Breast epithelium (tissue), 4 donors: ENCODE measurements at places on chromosomes 2 and 18. TPM values are rescaled to one million over a fixed set of nuclear protein-coding genes. Genes with fewer than 3 reads are reported as not detected.
A peak's percentile ranks its signal among the peaks of the same experiment; 100 is the strongest.

HOXD3 gene
- total RNA-seq: 4.8 TPM

REG3A gene
- total RNA-seq: not detected

CELF4 gene
- not detected for total RNA-seq

ZSWIM2 gene
- total RNA-seq: 0.32 TPM

GRCh38 chr2:172972005-172972619 is 103.5 kb upstream of the MAP3K20 start:
- no peaks in the 10 kb centered on the region for H3K4me1 ChIP-seq
- H3K4me3 ChIP-seq: no peak overlapping the region
- H3K36me3 ChIP-seq: no peaks in the 10 kb centered on the region

- H3K27me3 ChIP-seq: no peaks in the 10 kb centered on the region
- no peak for DNase-seq
- H3K4me3 ChIP-seq: no peak overlapping the region
Observed at GRCh38 chr2:227819398-227819697, 5.7 kb downstream of the CCL20 start.

GRCh38 chr2:128783896-128784295 is 465.2 kb upstream of the HS6ST1 start:
- DNase-seq: no peak
- no peaks in the 10 kb centered on the region for H3K4me1 ChIP-seq
- no peaks in the 10 kb centered on the region for H3K36me3 ChIP-seq

- no peaks in the 10 kb centered on the region for H3K27me3 ChIP-seq
- H3K36me3 ChIP-seq: no peaks in the 10 kb centered on the region
- no peak overlapping the region for H3K27ac ChIP-seq
- H3K4me3 ChIP-seq: no peak overlapping the region
- no peak for DNase-seq
Observed at GRCh38 chr2:232103140-232103737, 141.7 kb downstream of the DIS3L2 start.

- H3K4me1 ChIP-seq: no peaks in the 10 kb centered on the region
- DNase-seq: no peak
- no peak overlapping the region for H3K27ac ChIP-seq
- H3K4me3 ChIP-seq: no peak overlapping the region
- H3K27me3 ChIP-seq: no peaks in the 10 kb centered on the region
Observed at GRCh38 chr2:17191223-17191622, 327.0 kb downstream of the RAD51AP2 start.

DNA sequence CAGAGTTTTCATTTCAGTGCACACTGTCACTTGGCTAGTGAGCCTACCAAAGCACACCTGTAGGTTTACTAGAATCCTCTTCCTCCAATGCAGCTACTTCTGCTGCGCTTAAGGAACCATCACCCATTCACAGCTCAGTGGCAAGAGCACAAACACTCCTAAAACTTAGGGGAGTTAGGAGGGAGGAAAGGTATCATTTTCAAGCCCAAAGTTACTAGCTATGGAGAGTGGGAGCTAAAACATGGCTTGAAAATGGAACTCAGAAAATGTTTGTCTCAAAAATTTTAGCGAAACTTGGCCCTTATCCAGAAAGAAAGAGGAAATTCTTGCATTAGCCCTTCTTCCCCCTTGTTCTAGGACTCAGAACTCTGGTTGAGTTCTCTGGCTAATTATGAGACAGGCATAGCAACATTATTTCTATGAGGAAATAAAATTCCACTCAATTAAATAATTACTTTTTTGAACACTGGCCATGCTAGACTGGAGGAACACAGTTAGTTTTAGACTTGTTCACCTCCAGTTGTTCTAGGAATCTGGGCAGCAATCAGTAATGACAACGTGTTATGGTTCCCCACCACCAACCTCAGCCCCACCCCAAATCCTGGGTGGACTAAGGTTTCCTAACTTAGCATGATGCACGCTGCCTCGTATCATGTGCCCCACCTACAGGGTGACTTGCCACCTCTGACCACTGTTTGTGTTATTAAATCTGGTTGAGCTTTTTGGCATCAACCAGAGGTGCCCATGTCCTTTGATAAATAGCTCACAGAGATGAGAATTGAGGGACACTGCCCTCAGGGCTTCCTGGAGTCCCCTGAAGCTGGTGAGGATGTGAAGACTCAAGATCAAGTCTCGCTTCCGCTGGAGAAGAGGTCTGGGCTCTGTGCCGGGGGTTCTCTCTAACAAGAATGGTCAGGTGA is 32.8 kb downstream of the LPIN2 start:
- no peaks in the 10 kb centered on the region for H3K36me3 ChIP-seq
- DNase-seq: no peak
- peaks cover 5% of the 10 kb centered on the region for H3K4me1 ChIP-seq
- H3K4me3 ChIP-seq: no peak overlapping the region

DNA sequence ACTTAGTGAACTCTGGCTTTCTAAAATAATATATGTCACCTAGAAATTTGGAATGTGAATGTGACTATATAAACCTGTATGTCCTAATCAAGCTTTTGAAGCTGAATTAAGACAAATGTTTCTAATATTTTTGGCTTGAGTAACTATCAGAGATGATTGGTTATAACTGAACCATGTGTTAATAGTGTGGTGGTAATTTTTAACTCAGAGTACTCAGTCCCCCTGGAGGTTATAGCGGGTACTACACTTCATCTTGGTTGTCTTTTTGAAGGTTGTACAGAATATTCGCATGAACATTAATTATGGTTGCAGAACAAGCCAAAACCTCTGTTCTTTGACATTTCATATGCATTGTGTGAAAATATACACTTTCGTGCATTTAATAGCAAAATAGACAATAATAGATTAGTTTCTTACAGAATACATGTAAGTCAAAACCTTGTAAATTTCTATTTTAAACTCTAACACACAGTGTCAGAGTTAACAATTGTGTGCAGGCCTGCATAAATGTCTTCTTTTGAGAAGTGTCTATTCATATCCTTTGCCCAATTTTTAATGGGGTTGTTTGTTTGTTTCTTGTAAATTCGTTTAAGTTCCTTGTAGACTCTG is 86.0 kb downstream of the OSBPL6 start:
- no peaks in the 10 kb centered on the region for H3K4me1 ChIP-seq
- no peaks in the 10 kb centered on the region for H3K27me3 ChIP-seq
- H3K36me3 ChIP-seq: no peaks in the 10 kb centered on the region
- H3K4me3 ChIP-seq: no peak overlapping the region
- no peak overlapping the region for H3K27ac ChIP-seq

DNA sequence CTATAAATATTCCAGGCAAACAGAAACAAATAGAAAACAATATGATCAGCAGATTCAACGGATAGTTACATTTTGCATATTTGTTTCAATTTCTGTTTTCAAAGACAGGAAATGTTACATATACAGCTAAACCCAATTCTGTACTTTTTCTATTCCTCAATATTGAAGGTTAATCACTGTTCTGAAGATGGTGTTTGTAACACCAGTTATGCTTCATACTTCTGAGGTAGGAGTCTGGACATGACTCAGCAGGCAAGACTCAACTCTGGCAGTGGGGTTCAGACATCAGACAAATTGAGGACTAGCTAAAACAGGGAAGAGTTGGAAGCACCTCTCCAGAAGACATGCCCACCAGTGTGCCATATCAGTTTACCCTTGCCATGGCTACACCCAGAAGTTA is 16.6 kb downstream of the SERPINB13 start:
- no peaks in the 10 kb centered on the region for H3K27me3 ChIP-seq
- no peaks in the 10 kb centered on the region for H3K36me3 ChIP-seq

DNA sequence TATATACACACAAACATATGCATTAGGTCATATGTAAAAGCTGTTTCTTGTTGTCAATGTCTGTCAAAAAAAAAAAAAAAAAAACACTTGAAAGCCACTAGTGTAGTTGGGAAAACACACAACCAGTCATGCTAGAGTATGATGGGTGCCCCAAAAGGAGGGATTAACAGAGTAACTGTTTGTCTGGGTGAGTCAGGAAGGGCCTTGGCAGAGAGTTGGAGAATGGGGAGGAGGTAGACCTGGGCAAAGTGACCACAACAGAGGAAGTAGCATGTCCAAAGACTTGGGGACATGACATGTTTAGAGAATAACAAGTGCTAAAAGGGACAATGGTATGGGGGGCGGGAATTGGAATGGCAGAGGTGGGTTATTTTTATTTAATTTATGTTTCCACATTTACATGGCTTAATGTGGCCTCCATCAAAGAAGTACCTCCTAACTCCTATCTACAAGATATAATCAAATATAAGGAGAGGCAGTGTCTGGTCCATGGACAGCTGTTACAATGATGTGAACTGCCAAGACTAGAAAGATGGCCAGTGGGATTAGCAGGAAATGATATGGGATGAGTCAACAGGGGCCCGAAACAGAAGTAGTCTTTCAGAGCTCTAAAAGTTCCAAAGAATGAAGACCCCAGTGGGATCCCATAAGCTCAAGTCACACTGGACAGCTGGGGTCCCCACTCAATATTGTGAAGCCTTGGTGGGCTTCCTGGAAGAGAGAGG is 99.9 kb upstream of the ZFP36L2 start:
- no peaks in the 10 kb centered on the region for H3K4me1 ChIP-seq
- H3K27ac ChIP-seq: peak overlapping the region; percentile 59
- H3K27me3 ChIP-seq: no peaks in the 10 kb centered on the region
- DNase-seq: no peak
- no peaks in the 10 kb centered on the region for H3K36me3 ChIP-seq

DNA sequence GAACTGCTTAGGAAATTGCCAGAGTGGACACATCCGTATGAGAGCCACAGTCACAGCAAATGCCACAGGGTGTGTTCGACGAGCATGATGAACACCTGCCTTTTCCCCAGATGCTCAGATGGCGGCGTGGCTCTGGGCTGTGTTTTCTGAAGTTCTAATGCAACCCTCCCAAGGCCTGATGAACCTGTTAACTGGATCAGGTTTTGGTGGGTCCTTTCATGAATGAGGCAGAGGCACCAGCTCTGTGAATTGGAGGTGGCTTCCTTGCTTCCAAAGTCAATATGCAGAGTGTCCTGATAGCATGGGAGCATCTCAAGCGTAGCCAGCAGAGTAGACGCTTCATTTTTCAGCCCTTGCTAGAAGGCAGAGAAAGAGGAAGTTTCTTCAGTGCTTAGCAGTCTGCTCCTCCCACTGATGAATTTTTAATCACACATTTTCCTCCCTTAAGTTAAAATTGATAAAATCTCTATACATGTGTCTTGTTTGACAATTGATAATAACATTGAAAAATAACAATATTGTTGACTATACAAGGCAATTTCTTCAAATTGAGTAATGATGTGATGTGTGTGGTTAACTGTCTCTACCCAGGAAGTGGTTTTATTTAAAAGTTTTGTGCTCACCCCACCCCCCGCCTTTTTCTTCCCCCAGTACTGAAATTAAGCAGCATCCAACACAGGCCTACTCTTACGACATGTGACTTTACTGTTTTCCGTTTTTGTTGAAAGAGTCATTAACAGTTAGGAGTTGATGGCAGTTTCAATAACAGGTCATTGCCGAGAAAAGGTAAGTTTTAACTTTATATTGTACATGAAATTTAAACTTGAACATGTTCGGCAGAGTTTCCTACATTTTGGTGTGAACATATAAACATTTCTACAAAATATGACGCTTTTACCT is at the start of gene ARHGAP15:
Gene ARHGAP15, plus strand, starts transcription at position 739 of the 900 bp plus-strand sequence.
- DNase-seq: no peak
- H3K27ac ChIP-seq: no peak within 1 kb of the TSS
- H3K36me3 ChIP-seq: no peaks in the 10 kb centered on the region
- H3K27me3 ChIP-seq: no peaks in the 10 kb centered on the region
- H3K4me3 ChIP-seq: no peak within 1 kb of the TSS

DNA sequence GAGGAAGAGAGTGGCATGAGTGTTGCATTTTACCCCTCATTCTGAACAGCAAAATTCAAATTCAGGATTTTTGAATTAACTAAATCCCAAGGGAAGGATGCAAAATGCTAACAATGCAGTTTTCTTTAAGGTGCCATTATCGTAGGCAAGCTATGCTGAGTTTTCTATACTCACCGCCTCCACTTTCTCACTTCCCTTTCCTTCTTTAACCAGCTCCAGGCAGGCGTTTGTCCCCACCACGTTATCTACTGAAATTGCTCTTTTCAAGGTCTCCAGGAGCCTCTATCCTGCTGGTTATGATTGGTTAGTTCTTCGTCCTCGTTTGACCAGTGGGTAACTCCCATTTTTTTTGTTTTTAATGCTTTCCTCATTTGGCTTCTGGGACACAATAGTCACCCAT is 1.8 kb upstream of the CPO start:
- DNase-seq: no peak
- H3K36me3 ChIP-seq: no peaks in the 10 kb centered on the region

DNA sequence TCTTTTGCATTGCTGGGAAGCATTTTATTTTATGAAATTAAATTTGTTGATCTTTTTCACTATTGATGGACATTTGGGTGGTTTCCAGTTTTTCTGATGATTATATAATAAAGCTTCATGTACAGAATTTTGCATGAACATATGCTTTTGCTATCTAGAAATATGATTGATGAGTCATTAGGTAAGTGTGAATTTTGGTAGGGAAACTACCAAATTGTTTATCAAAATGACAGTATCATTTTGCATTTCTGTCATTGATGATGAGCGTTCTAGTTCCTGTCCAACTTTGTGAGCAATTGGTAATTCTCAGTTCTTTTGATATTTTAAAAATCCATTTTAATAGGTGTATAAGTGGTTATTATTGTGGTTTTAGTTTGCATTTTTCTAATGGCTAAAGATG is 67.7 kb downstream of the TAF4B start:
- no peaks in the 10 kb centered on the region for H3K27me3 ChIP-seq
- no peaks in the 10 kb centered on the region for H3K4me1 ChIP-seq
- DNase-seq: no peak
- H3K27ac ChIP-seq: no peak overlapping the region

DNA sequence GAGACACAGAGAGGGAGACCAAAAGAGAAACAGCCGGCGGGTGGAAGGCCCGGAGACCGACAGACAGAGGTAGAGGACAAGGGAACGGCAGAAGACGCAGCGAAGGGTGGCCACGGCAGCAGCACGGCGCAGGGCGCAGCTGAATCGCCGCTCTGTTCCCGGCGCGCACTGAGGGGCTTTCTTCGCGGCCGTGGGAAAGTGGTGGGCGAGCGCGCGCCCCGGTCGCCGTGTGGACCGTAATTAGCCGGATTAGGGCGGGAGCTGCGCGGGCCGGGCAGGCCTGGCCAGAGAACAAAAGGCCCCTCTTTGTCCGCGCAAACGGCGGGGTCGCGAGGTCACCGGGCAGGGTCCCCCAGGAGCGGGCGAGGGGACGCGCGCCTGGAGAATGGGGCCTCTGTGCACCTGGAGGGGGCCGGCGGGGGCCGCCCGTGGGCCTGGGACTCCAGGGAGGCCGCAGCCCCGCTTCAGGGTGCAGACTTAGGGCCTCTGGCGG is 158.3 kb downstream of the ZFP36L2 start:
- DNase-seq: no peak
- H3K27ac ChIP-seq: no peak overlapping the region
- H3K4me3 ChIP-seq: no peak overlapping the region
- no peaks in the 10 kb centered on the region for H3K36me3 ChIP-seq

GRCh38 chr2:11203480-11203879 is 48.2 kb downstream of the SLC66A3 start:
- DNase-seq: no peak
- H3K27ac ChIP-seq: no peak overlapping the region
- H3K4me3 ChIP-seq: no peak overlapping the region
- no peaks in the 10 kb centered on the region for H3K4me1 ChIP-seq
- H3K36me3 ChIP-seq: no peaks in the 10 kb centered on the region
- H3K27me3 ChIP-seq: no peaks in the 10 kb centered on the region

DNA sequence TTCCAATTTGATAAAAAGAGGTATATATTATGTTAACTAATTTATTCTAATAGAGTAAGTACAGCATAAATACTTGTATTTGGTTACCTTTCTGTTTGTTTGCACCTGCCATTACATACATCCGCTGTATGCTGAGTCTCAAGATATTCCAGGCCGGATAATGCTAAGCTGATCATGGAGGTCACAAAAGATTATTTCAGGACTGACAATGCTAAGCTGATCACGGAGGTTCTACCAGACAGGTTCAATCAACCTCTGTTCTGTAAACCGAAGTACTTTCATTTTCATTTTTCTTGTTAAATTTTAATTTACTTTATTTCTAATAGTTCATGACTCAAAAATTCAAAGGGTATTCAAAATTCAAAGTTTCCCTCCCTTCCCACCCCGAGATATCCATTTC is 31.1 kb downstream of the PNO1 start:
- no peak overlapping the region for H3K4me3 ChIP-seq
- no peaks in the 10 kb centered on the region for H3K36me3 ChIP-seq
